ENCODE measurements at places on chromosomes 4 and X. TPM values are rescaled to one million over a fixed set of nuclear protein-coding genes. Genes with fewer than 3 reads are reported as not detected.

Gene PLP1
- total RNA-seq = 2.6 TPM

Gene DNAJB14
- total RNA-seq = 19.8 TPM

Gene CPLX1
- total RNA-seq = not detected

Gene SSX4B
- total RNA-seq = not detected

Gene TRMT44
- 31.6 TPM for total RNA-seq

Gene PNMA3
- 0.47 TPM for total RNA-seq

Gene VCX
- not detected for total RNA-seq

Gene CSAG3
- total RNA-seq = not detected

Gene PRDM5
- total RNA-seq = 6.2 TPM

Gene FAM53A
- 1.5 TPM for total RNA-seq

Gene CWH43
- not detected for total RNA-seq

Gene PDLIM3
- total RNA-seq = 15.1 TPM

Gene PNMA6F
- not detected for total RNA-seq

Gene TMSB15B
- 1.0 TPM for total RNA-seq

Gene CTAG1B
- total RNA-seq = not detected

Gene MAGEA9B
- not detected for total RNA-seq

Gene SEC24B
- total RNA-seq = 34.0 TPM

Gene SLC4A4
- total RNA-seq = 25.1 TPM

Gene SSX4
- total RNA-seq = not detected

Gene ERCC6L
- total RNA-seq = 0.18 TPM

Gene IL21
- total RNA-seq = not detected

Gene F8A3
- total RNA-seq = 9.9 TPM

Gene APLN
- 0.27 TPM for total RNA-seq

Gene RGN
- total RNA-seq = 0.53 TPM

Gene SMIM10L2A
- 0.35 TPM for total RNA-seq

Gene PDZD4
- total RNA-seq = 1.5 TPM

Gene XAGE1A
- total RNA-seq = not detected

Gene XK
- 23.8 TPM for total RNA-seq

Gene PKD2
- 20.4 TPM for total RNA-seq

Gene CNGA1
- 22.2 TPM for total RNA-seq

Gene RAB33A
- 0.88 TPM for total RNA-seq

Gene DCAF4L1
- total RNA-seq = not detected

Gene DRD5
- not detected for total RNA-seq

Gene CCSER1
- total RNA-seq = 48.3 TPM

Gene TMEM35A
- total RNA-seq = 2.1 TPM

Gene FABP2
- 528 TPM for total RNA-seq

Gene IGFBP7
- 92.1 TPM for total RNA-seq

Gene AADAT
- total RNA-seq = 5.6 TPM

Gene PCDH18
- total RNA-seq = 46.2 TPM

Gene KLHL15
- 4.6 TPM for total RNA-seq

Gene ASMT
- total RNA-seq = 12.4 TPM
